Kasumi-1 (cell line): ENCODE measurements at places on chromosomes 7 and 10.

DNA sequence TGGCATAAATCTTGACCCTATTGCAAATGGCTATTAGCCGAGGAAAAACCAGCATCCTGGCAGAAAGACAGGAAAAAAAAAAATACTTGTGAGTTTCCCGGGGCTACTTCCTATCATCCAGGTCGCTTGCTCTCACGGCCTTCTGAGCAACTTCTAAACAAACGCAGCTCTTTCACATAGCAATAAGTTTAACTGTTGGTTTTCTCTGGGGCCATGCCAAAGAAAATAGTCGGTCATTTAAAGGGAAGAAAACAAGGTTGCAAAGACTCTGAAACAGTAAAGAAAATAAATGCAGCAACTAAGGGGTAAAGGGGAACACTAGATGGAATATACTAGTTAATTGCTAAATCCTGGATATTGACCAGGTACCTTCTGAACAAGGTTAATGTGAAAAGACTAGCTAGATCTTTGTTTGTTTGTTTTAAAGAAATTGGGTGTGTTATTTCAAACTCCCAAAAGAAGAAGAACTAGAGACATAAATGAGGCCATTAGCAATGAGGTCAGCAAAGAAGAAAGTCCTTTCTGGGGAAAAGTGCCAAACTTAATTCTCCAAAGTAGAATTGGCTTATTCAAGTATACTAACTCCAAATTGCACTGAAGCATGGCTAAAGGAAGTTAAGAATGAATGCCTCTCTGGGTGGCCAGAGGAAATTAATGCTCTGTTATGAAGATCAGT is 54.2 kb downstream of the SLC39A12 start:
- no peak for DNase-seq

DNA sequence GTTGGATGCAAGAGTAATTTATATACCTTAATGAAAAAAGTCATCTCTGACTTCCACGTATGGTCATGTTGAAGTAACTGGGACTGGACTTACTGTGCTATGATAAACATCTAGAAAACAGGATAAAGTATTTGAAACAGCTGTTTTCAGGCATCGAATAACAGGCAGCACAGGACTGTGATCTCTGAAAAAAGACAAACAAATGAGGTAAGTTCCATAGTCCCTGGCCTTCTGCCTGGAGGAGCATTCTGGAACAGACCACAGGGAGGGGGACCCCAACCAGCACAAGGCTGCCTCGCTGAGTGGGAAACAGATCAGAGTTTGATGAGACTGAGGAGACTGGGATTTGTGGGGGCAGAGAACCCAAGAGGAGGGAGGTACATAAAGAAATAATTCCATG is 89.1 kb upstream of the HABP2 start:
- DNase-seq, result no peak

GRCh38 chr7:40571796-40572195 is 437.0 kb downstream of the SUGCT start:
- no peak for DNase-seq

DNA sequence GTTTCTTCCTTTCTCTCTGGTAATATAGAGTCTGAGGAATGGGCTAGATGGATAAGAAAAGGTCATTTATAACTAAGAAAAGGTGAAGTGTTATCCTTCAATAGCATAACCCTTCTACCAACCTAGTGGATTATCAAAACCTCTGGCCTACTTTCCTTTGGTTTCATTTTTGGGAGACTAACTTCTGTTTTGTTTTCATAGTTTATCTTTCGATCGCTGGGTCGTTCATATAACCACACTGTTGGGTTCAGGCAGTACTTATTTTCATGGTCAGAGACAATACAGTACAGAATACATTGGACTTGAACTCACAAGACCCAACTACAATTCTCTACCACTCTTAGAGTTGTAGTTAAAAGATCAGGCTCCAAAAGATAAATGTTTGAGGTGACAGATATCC is 86.5 kb downstream of the UBE2H start:
- no peak for DNase-seq

DNA sequence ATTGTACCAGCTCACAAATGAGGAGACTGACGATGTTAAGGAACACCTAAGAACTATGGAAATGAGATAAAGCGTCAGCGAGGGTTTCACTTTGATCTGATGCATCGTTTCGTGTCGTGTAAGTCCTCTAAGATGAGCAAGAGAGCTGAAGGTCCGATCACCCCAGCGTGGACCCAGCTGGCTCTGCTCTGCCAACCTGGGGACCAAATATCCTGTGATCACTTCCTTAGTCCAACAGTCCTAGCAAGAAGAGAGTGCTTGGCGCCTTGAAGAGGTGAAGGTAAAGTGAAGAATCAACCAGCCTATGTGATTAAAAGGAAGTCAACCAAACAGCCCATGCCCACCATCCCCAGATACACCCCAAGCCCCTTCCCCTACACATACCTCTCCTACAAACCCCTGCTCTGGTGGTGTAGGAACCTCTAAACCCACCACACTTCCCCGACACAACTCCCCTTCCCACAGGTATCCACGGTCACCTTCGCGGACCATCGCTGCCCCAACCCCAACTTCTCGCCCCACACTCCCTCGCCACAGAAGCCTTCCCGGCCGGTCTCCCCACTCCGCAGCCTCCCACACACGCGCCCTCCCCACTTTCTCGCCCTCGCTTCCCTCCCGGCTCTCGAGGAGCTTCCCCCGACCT is 722 bp downstream of the UPF2 start:
- peak; percentile 45 for DNase-seq

DNA sequence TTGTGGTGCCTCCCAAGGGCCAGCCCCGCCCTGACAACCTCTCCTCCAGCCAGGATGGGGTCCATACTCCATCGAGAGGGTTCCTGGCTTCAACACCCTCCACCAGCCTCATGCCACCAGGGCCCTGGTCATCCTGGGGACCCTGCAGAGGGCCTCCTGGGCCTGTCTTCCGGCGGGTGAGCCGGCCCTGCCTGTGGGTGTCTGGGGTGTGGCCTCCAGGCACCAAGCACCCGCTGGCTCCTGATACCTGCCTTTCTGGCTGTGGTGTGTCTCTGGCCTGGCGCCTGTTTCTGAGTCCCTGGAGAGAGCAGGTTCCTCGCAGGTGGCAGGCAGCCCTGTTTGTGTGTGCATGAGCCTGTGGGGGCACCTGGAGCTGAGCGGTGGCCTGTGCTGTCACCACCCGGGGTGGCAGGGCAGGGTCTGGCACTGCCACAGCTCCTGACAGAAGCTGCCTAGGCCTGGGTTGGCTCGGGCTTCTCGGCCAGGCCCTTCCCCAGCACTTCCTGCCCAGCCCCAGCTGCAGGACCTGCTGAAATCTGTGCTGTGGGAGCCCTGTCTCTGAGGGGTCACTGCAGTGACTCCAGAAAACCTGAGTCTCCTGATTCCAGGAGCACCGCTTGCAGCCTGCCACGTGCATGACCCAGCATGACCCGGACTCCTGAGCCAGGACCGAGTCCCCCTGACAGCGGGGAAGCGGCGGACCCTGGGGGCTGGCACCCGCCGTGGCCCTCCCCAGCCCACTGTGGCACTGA is 18.4 kb downstream of the ADAM8 start:
- DNase-seq, result no peak

DNA sequence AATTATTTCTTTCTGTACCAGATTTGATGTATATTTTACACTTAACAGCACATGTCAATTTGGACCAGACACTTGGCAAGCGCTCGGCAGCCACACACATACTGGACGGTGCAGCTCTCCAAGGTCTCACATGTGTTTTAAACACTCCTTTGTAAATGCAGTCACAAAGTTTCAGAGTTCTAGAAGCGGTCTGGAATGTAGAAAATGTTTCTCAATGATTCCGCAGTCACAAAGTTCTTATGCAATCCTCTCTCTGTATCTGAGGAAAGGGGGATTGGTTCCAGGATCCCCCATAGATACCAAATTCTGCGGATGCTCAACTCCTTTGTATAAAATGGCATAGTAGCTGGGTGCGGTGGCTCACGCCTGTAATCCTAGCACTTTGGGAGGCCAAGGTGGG is 253.0 kb upstream of the GRB10 start:
- DNase-seq, result no peak

DNA sequence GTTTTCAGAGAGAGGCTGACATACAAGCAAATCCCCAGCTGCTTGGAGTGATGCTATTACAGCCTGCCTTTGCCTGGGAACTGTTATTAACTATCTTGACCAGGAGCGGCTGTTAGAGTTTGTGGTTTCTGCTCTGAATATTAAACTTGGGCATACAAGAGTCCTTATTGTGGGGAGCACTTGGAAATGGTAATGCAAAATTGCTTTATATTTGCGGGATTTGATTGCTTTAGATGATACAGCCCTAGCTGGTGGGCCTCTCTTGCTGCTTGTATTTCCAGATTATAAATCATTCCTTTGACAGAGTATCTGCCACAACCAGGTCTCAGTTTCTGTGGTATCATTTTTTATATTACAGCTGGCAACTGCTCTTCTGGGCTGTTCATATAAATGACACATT is 101.9 kb upstream of the FAM204A start:
- DNase-seq, result no peak

DNA sequence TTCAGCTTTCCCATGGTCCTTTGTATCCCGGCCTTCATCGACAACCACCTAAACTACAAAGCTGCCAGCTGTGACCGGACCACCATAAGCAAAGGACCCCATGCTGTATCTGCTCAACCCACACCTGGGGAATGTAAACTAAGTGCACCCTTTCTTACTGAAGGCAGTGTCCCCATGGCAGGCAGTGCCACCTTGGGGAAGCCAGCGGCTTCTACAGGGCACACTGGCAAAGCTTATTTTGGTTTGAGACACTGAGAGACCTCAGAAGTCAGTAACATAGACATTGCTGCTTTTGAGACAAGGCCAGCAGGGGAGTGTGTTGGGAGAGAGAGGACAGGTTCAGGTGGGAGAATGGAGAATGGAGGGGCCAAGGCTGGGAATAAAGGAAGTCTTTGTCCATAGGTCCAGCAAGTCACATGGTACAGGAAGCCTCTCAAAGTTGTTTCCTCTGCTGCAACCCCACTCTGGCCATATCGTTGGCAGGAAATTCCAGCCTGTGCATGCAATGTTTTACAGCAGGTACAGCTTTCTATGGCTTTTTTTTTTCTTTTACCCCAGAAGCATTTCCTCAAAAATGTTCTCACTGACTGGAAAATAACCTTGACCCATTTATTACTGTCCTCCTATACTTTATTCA is 85.9 kb upstream of the NPVF start:
- no peak for DNase-seq

- no peak for DNase-seq
These were observed 359.3 kb downstream of the HGF start for GRCh38 chr7:81410471-81411117.

- no peak for DNase-seq
These were observed 473.3 kb downstream of the LRMDA start for GRCh38 chr10:75904499-75905283.

- DNase-seq, result no peak
These were observed 907.8 kb downstream of the GATA3 start for GRCh38 chr10:8962249-8962648.

GRCh38 chr7:21330462-21331178 is 97.3 kb upstream of the SP4 start:
- no peak for DNase-seq

GRCh38 chr10:5666841-5667630 is 641 bp upstream of the ASB13 start:
- peak; percentile 34 for DNase-seq

DNA sequence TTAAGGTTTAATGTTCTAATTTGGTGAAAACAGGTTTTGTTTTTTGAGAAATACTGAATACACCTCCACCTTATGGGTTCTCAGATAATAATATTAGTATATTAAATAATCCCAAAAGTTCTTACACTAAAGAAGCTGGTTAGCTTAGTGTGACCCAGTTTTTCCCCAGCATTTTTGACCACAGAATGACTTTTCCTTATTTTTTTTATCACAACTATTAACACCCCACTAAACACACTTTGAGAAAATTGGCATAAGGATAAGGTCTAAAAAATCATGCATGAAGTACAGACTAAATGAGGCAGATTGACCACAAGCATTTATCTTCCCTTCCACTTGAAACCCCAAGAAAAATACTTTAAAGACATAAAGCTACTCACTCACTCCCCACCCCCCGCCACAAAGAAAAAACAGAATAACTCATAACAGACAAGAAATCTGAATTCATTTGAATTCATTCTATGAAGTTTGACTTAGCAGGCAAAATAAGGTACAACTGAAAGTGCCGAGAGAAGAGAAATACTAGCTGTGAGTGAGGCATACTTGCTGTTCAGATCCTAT is 49.7 kb upstream of the WNT16 start:
- DNase-seq, result no peak

DNA sequence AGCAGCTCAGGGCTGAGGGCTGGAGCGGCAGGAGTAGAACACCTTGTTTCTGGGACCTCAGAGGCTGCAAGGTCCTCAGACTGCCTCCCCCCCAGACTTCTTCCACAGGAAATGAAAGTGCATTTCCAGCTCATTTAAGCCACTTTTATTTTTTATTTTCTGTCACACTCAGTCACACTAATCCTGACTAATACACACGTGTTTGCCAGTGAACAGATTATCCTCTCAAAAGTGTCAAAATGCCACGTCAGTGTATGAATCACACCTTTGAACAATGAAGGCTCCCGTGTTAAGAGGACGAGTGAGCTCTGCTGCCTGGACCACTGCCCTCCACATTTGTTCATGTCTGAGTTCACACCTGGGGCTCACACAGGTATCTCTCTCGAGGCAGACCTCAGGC is 488.5 kb downstream of the DNAJB6 start:
- no peak for DNase-seq

DNA sequence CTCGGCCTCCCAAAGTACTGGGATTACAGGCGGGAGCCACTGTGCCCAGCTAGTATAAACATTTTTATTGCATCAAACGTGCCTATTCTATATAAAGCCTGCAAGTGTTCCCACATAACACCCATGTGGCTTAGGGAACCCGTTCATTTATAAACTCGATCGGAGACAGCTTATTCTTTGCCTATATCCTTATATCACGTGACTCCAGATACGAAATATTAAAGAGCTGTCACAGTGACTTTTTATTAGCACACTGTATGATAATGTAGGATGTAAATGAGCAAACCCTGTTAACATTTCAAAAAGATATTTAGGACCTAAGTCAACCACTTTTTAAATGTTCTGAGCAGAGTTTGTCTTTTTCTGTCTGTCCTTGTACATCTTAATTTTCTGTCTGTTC is 642.9 kb upstream of the ADARB2 start:
- DNase-seq, result no peak

DNA sequence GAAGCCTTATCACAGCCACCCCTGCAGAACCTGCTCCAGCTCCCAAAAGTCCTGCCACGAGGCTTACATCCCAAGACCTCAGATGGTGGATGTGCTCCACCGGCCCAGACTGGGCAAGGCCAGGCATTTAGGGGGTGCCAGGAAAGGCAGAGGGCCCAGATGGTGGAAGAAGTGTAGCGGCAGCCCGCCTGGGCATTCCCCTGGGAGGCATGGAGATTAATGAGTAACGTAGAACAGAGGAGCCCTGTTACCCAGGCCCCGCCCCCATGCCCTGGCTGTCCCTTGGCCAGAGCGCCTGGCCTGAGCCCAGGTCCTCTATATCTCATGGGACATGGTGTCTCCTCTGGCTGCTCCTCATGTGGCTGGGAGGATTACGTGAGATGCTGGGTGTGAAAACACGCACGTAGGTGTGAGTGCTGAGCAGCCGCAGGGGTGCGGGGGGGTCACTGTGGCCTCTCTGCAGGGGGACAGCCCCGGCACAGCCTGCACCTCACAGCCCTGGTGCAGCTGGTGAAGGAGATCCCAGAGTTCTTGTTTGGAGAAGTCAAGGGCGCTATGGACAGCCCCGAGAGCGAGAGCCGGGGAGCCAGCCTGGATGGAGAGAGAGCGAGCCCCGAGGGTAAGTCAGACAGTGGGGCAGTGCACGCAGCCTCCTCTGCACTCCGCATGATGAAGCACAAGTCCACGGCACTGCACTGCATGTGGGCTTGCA is 52.9 kb downstream of the ZNF467 start:
- no peak for DNase-seq

GRCh38 chr10:104336821-104337467 is 1.3 kb downstream of the ITPRIP start:
- no peak for DNase-seq
